ENCODE measurements at places on chromosomes 6 and 20.

- no peak for DNase-seq
These were observed 131.2 kb downstream of the PFDN4 start for GRCh38 chr20:54339093-54339492.

DNA sequence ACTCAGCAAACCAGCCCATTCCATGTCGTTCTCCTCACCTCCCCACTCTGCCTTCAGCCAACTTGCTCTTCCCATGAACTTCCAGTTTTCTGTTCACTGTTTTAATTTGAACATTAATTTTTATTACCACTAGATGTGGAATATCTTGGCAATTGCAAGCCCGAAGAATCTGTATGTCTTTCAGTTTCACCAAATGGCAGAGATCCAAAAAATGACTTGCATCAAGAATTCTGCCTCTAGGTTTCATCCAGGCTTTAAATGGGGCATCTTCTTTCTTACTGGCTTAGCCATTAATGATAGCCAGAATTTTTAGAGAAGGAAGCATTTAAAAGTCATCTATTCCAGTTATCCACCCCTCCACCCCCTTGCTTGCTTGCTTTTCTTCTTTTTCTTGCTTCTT lies 39.0 kb downstream of the CAP2 start:
- DNase-seq: no peak

GRCh38 chr6:13811627-13812358 lies 2.6 kb downstream of the MCUR1 start:
- no peak for DNase-seq

- no peak for DNase-seq
These were observed 177.4 kb upstream of the THEMIS start for GRCh38 chr6:128078276-128078675.

GRCh38 chr6:98384334-98384733 lies 450.0 kb upstream of the POU3F2 start:
- DNase-seq: no peak

DNA sequence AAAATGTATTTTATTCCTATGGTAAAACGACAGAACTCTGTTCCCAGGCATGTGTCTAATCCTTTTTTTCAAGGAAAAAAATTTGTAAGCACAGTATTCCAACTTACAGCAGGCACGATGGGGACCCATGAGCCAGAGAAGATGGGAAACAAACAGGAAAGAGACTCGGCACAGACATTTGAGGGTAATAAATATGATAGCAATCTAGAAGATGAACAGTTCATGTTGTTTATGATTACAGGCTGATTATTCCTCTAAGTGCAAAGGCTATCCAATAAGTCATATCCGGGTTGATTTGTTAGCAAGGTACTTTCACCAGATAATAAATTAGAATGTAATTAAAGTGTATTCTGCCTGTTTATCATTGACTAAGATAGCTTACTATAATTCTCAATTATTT lies 43.2 kb downstream of the PDSS2 start:
- no peak for DNase-seq

GRCh38 chr6:84415517-84415916 lies 188.1 kb upstream of the CEP162 start:
- DNase-seq: no peak

DNA sequence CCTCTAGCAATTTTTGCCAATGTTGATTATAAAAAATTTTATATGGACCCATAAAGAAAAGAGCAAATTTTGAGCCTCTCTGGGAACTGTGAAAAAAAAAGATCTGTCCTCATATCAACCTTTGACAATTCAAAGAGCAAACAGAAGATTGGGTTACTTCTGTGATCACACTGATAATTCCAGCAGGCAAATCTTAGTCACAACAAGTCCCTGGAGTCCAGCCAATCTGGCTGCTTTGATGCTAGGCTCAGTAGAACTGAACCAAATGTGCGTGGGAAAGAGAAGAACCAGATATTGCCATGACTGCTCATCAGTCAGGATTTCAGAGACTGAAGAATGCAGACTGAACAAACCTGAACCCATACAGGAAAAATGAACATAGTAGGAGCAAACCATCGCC lies 438.4 kb upstream of the FLRT3 start:
- no peak for DNase-seq

GRCh38 chr20:15836634-15837033 lies 736.6 kb downstream of the KIF16B start:
- DNase-seq: no peak

GRCh38 chr6:147808640-147809039 lies 300.1 kb downstream of the SAMD5 start:
- DNase-seq: no peak

- no peak for DNase-seq
These were observed 100.0 kb upstream of the MAN1A1 start for GRCh38 chr6:119449331-119450156.

DNA sequence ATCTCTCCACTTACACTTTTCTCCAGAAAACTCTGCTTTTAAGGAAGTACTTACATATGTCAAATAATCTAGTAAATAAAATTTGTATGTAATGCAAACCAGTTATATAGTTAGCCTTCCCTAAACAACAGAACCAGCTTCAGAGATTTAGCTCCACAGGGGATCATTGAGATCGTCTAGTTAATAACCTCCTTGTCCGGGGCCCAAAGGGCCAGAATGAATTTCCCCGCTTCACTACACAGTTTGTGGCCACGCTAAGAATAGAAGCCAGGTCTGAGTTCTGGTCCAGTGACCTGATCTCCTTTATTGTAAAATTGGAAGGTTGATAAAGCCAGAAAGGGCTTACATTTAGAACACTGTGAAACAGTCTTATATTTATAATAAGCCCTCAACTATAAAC lies 245.2 kb downstream of the TPBG start:
- DNase-seq: no peak

DNA sequence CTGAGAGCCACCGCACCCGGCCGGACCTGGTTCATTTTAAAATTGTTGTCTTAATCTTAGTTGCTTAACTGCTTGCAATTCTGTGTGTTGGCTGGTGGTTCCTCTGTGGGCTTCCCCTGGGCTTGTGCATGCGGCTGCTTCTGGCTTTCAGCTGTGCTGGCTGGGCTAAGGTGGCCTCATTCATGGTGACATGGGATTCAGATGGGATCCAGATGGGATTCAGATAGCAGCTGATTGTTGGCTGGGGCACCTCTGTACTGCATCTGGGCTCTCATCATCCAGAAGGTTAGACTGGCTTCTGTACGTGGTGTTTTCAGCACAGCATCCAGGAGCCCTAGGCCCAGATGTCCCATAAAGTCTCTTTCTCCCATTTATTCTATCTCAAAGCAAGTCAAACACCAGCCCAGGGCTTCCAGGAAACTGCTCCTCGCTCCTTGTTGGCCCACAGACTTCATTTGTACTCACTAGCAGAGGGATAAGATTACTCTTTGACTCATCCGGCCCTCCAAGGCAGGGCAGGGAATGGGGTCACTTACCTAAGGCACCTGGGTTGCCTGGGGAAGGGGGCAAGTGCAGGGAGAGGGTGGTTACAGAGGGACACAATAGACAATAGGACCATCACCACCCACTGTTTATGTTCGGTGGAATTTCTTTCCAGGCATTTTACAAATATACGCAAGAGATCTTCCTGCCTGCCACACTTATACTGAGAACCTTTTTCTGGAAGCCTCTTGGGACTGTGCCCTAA lies 10.2 kb upstream of the PEDS1 start:
- DNase-seq: no peak

GRCh38 chr6:41132254-41132653 lies 21.9 kb downstream of the TREML1 start:
- DNase-seq: no peak

GRCh38 chr6:164148788-164149187 lies 734.3 kb downstream of the QKI start:
- no peak for DNase-seq

GRCh38 chr6:56757588-56757984 lies 114.9 kb upstream of the DST start:
- no peak for DNase-seq

GRCh38 chr6:139370999-139371345 lies 3.5 kb downstream of the CITED2 start:
- no peak for DNase-seq

- DNase-seq: no peak
These were observed 80.7 kb downstream of the SERAC1 start for GRCh38 chr6:158087224-158087867.

DNA sequence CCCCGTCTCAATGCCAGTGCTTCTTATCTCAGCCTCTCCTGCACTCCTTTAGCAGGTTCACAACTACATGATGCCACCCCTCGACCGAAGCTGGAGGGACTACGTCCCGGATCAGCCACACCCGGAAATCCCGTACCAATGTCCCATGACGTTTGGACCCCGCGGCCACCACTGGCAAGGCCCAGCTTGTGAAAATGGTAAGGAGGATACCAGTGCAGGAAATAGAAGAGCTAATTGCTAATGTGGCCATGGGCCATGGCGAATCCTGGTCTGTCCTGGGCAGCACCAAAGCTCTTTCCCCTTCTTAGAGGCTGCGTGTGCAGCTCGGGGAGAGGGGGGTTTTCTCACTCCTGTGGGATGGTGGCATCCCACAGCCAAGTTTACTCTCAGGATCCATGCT lies 5.5 kb downstream of the IRF4 start:
- no peak for DNase-seq

DNA sequence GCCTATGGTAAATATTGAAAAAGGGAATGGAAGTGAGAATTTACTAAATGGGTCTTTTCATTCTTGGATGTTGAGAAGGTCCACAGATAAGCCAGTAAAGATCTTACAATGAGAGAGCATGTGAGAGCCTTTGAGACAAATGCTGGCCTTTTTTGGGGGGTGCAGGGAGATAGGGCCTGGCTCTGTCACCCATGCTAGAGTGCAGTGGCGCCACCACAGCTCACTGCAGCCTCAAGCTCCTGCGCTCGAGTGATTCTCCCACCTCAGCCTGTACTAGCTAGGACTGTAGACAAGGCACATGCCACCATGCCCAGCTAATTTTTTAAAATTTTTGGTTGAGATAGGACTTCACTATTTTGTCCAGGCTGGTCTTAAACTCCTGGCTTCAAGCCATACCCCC lies 63.2 kb upstream of the TMEM181 start:
- no peak for DNase-seq

GRCh38 chr6:145274083-145274482 lies 461.2 kb downstream of the EPM2A start:
- DNase-seq: no peak

DNA sequence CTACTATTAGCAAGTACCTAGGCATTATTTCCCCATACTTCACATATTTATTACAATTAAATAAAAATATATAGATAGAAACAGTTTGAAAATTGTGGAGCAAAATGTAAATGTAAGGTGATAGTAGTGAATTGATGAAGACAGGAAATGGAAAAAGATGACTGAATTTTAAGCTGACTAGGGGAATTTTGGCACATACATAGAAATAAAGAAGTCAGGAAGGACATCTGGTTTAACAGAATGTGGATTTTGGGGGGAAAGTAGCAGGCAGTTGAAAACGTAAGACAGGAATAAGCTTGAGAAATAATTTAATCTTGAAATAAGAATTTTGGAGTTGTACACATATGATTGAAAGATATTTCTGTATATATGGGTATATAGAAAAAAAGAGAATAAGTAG lies 701.7 kb upstream of the CITED2 start:
- no peak for DNase-seq

GRCh38 chr20:38128691-38129090 lies 36.4 kb downstream of the TGM2 start:
- DNase-seq: no peak

DNA sequence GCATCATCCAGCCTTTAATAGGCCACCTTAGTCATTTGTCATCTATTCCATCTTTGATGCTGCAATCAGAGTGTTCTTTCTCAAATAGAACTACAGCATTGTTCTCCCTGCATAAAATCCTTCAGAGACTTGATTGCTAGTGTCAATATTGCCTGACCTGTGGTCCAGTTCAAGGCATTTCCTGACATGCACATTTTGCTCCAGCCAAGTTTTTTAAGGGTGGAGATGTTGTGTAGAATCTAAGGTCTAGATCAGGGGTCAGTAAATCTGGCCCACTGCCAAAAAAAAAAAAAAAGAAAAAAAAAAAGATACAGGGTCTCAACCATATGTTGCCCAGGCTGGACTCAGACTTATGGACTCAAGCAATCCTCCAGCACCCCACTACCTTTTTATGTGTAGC lies 354.4 kb downstream of the FRK start:
- no peak for DNase-seq

- no peak for DNase-seq
These were observed 1.5 kb upstream of the NSFL1C start for GRCh38 chr20:1468117-1468624.

GRCh38 chr20:63831646-63831992 lies 555 bp upstream of the ZBTB46 start:
- no peak for DNase-seq

GRCh38 chr6:12324748-12325147 lies 34.6 kb downstream of the EDN1 start:
- no peak for DNase-seq

GRCh38 chr6:35051396-35051795 lies 89.7 kb downstream of the TCP11 start:
- DNase-seq: no peak

- no peak for DNase-seq
These were observed 239.4 kb downstream of the PTPRK start for GRCh38 chr6:128280960-128281359.

- no peak for DNase-seq
These were observed 23.8 kb upstream of the TLDC2 start for GRCh38 chr20:36852187-36852586.

DNA sequence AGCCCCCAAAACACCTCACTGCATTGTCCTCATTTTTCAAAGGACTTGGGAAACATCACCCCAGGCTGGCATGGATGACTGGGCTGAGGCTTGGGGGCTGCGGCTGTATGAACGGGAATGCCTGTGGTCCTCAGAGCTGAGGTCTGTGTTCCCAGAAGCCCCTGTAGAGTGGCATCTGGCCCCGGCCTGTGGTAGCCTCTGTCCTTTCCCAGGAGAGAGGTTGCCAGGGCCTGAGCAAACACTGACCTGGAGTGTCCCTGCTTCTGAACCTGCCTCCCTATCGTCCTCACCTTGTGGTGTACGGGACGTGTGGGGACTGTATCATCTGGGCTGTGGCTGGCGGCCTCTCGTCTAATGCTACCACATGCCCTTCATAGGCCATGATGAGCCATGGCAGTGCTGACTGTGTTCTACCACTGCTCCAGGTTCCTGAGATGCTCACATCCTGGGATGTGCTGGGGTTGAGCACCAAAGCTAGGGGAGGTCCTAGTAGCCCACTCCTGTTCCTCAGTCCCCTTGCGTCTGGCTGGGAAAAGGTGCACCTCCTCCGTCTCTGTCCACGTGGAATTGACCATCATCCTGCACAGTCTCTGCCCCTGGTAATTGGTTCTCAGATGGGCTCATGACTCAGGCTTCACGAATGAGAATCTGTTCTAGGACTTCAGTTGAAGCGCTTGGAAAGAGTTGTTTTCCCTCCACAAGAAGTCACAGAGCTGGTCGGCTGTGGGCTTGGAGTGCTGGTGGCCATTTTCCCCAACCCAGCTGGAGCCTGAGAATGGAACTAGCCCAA lies 27.6 kb downstream of the PHACTR3 start:
- no peak for DNase-seq

DNA sequence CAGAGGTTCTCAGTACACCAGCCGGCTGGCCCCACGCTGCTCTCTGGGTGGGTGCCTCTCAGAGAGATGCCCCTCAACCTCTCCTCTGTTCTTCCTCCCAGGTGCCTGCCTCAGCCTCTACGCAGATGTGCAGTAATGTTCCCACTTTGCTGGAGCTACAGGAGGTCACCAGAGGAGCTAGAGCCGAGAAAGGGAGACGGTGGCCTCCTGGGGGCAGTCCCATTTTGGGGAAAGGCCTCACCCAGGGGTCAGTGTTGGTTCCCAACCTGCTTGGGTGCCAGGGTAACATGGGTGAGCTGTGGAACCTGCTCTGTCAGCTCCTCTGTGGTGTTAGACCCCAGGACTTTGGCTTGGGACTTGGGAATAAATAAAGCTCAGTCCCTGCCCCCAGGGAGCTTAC lies 145.3 kb upstream of the MLN start:
- DNase-seq: no peak

Data from central memory CD8-positive, alpha-beta T cell (primary cell).